ENCODE measurements at places on chromosomes 11 and 22. TPM values are rescaled to one million over a fixed set of nuclear protein-coding genes. Genes with fewer than 3 reads are reported as not detected.

DNA sequence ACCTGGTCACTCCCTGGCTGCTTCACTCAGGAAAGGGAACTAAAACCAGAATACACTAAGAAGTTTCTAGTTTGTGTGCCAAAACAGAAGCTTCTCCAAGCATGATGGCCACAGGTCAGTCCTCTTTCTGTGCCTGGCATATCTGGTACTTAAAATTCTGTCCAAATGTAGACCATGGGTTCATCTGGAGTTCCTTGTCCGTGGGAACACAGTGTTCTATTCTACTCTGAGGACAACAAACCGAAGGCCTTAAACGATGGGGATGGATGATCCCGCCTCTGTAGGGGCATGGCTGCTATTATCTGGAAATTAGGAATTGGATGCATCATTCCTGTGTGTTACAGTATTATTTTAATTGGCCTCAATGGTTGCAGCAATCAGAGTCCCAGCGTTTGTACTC lies 6.1 kb upstream of the DLAT start:
- no peak for DNase-seq

GRCh38 chr11:7494086-7494745 lies 8.9 kb downstream of the OLFML1 start:
- no peak for DNase-seq

GRCh38 chr11:119593346-119593745 lies 135.7 kb downstream of the NECTIN1 start:
- DNase-seq, result no peak

GRCh38 chr11:102994105-102994504 lies 38.6 kb upstream of the MMP13 start:
- DNase-seq, result no peak

DNA sequence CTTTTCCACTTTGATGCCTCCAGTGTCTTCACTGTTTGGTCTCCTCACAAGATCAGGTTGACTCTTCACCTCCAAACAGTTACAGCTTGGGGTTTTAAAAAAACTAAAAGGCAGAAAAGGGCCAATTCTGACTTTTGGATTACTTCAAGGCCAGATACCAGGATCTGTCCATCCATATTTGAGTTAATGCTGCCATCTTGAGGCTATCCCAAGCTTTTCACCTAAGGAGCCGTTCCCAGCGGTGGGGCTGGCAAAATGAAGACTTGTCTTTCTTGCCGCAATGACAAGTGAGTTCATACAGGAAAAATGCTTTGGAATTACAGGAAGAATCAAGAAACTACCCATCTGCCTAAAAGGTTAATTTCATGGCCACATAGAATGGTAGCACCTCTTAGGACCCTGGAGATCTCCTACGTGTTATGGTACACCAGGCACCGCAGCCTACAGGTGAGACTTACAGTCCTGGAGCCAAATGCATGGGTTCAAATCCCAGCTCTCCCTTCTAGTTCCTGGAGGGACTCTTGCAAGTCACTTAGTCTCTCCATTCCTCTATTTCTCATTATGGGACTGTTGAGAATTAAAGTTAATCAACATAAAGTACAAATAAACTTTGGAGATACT lies 6.0 kb upstream of the OR5B21 start:
- peak; percentile 17 for DNase-seq

The OR2D2 gene
- not detected for polyA plus RNA-seq

DNA sequence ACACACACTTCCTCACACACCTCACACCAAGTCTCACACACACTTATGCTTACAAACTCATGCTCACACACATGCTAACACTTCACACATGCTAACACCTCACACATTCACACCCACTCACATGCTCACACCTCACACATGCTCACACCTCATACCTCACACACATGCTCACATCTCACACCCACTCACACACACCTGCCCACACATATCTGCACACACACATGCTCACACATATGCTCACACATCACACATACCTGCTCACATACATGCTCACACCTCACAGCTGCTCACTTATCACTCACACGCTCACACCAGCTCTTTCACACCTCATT lies 4.5 kb upstream of the MYBPC3 start:
- no peak for DNase-seq

GRCh38 chr22:38638216-38638615 lies 18.0 kb downstream of the FAM227A start:
- no peak for DNase-seq

- no peak for DNase-seq
Measured at GRCh38 chr11:17692931-17693330, 26.4 kb upstream of the MYOD1 start.

DNA sequence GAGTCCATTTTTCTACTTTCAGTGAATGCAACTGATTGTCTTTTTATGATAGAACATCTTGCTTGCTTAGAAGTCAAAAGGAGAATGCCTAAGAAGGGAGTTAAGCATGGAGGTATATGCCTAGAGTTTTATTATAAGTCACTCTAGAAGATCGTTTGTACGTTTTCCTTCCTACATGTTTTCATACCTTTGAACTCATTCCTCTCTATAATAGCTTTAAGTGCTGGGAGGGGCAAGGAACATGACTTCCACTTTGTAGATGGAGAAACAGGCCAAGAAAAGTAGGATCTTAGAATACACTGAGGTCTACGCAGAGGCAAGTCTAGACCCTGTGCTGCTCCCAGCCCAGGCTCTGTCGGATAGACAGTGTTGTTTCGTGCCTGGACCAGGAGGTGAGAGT lies 114.3 kb downstream of the ZBTB16 start:
- no peak for DNase-seq

- DNase-seq, result no peak
Measured at GRCh38 chr11:134237557-134237922, 13.1 kb downstream of the VPS26B start.

DNA sequence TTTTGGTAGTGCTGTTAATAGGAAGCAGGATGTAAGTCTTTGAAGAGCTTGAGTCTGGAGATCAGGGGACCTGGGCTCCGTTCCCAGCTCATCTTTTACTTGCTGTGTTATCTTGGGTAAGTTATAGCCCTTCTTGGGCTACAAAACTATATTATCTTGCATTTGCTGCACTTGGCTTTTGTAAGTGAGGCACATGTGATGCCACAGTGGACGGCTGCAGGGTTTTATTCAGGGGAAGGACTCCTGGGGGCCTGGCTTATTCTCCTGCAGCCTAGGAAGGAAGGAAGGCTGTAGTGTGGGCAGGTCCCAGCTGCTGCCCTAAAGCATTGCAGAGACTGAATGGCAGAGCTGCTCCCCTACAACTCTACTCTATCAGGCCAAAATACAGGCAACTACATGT lies 6.4 kb downstream of the CD82 start:
- DNase-seq, result no peak

The PANX2 gene
- polyA plus RNA-seq, result 1.3 TPM

DNA sequence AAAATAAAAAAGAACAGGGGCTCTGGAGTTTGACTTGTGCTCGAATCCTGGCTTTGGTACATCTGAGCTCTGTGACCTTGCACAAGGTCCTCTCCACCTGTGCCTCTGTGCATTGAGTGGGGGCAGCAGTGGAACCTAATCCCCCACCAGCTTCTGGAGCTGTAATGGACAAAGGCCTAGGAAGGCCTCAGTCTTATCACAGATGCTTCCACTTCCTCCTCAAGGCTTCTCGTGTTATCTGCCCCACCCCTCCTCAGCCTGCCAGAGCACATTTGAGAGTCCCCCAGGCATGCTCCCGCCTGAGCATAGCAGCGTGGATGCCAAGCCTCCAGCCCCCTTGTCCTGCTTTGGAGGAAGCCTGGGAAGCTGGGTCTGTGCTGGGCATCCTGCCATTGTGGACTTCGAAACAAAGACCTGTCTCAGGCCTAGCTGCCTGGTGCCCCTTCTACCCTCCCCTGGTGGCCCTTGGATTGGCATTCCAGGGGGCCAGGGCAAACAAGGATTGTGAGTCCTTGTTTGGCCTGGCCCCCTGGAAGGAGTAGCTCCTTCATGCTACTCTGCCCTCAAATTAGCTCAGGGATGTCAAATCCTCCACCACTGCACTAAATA lies 15.0 kb downstream of the SLC35E4 start:
- no peak for DNase-seq

All from renal pelvis (tissue), 12 donors.